ENCODE measurements at places on chromosomes 11 and 22.

DNA sequence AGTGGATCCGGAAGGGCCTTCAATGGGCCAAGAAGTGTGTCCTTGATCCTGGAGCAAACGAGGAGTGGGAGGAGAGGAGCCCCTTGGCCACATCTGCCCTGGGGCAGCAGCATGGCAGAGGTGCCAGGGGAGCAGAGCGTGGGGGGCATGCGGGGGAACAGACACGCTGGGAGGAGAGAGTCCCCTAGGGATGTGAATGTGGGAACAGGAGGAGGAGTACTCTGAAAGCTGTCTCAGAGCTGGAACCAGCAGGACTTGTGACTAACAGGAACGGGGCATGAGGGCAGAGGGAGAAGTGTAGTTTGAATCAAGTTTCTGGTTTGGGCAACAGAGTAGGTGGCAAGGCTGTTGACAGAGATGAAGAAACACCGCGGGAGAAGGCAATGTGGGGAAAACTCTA is 54.5 kb upstream of the SLC35C1 start:
- DNase-seq, result no peak

GRCh38 chr22:38316364-38317121 is 690 bp downstream of the CSNK1E start:
- DNase-seq, result peak; percentile 51

- no peak for DNase-seq
These were observed 2.4 kb downstream of the FUT4 start for GRCh38 chr11:94546162-94546470.

DNA sequence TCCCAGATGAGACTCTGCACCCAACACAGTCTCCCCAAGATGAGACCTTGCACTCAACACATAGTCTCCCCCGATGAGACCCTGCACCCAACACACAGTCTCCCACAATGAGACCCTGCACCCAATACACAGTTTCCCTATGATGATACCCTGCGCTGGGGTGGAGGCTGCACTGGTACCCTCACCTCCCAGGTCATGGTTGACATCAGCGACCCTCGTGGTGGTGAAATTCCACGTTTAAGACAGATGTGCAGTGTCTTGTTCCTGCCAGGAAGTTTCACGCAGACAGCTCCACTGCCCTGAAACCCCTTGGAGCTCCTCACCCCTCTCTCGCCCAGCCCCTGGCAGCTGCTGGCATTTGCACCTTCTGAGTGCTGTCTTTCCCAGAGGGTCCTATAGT is 9.5 kb downstream of the MUC5AC start:
- DNase-seq, result no peak

- no peak for DNase-seq
These were observed 103.4 kb upstream of the NECTIN1 start for GRCh38 chr11:119832202-119832935.

- DNase-seq, result peak; percentile 56
These were observed 31.9 kb downstream of the FLI1 start for GRCh38 chr11:128725630-128726319.

DNA sequence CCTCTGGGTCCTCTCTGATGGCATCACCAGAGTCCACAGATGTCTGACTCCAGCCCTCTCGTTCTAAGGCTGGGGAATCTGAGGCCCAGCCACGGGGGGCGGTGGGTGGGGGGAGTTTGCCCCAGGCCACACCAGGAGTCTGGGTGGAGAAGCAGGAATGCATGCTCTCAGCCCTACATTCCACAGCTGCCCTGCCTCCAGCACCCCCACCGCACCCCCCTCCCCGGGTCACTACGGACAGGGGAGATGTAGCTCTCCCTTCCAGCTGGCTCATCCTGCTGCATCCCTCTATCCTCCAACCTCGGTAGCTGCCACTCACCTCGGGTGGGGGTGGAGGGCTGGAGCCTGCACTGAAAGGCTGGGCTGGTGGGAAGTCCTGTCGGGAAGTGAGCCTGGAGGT is 2.3 kb upstream of the PVALB start:
- DNase-seq, result no peak

- DNase-seq, result no peak
These were observed 19.3 kb upstream of the YWHAH start for GRCh38 chr22:31925056-31925455.

- DNase-seq, result no peak
These were observed 57.4 kb upstream of the BID start for GRCh38 chr22:17831501-17832251.

DNA sequence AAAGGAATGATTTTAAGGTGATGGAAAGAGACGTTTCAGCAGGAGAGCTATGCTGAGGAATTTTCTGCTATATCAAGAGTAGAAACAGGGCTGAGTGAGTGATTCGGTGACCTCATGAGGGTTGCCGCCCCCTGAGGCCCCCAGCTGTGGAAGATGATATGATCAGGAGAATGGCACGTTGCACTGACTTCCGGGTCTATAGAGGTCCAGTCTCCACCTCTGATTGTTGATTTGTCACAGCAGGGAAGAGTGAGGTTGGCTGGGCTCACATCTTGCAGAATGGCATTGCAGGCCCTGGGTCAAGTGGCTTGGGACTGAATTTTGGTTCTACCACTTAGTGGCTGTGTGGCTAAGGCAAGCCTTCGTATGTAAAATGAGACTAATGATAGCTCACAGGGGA is 205.1 kb downstream of the SNX19 start:
- no peak for DNase-seq

- DNase-seq, result no peak
These were observed 39.3 kb downstream of the ALX4 start for GRCh38 chr11:44270403-44271273.

DNA sequence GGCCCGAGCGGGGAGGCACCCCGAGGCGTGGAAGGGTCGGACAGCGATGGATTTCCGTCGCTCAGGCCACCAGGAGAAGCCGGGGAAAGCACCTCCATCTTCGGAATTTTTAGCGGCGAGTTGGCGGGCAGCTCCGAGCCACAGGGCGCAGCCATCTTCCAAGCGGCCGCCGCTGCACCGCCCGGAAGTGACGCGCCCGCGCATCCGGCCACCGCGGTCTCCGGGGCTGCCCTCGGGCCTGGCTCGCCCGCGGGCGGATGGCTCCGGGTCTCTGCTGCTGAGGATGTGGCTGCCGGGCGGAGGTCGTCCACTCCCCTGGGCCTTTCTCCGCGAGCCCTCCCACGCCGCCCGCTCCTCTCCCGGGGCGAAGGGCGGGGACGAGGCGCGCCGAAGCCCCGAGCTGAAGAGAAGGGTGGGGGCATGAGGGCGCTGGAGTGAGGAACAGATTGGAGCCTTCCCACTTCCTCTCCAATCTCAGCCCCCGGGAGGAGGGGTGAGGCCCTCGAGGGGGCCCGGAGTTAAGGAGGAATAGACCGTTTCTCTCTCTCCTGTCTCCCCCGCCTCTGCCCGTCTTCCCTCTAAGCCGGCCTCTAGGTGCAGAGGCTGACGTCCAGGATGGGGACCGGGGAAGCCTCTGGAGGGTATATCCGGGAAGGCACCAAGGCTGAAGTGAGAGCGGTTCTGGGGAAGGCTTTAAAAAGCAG is at the start of gene MSANTD2:
Gene MSANTD2 (minus strand): TSS at position 181 of the 704 bp plus-strand sequence. CDS start 26 bp downstream, at position 155.
- DNase-seq, result peak; percentile 67

GRCh38 chr22:42673898-42674401 is 24.8 kb upstream of the CYB5R3 start:
- no peak for DNase-seq

DNA sequence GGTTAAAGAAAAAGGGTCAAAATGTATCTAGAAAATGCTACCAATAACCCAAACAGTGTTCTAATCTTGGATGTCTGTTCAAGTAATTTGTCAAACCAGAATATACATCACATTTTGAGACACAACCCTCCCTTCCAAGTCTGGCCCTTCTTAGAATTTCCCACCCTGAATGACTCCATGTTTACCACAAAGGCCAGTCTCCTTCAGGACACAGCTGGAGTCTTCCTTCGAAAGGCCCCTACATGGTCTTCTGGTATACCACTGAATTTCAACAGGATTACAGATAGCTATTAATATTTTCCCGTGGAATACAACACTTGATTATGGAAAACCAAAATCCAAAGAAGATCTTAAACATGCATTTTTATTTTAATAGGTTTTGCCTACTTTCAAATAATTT is 10.2 kb downstream of the CCDC34 start:
- no peak for DNase-seq

DNA sequence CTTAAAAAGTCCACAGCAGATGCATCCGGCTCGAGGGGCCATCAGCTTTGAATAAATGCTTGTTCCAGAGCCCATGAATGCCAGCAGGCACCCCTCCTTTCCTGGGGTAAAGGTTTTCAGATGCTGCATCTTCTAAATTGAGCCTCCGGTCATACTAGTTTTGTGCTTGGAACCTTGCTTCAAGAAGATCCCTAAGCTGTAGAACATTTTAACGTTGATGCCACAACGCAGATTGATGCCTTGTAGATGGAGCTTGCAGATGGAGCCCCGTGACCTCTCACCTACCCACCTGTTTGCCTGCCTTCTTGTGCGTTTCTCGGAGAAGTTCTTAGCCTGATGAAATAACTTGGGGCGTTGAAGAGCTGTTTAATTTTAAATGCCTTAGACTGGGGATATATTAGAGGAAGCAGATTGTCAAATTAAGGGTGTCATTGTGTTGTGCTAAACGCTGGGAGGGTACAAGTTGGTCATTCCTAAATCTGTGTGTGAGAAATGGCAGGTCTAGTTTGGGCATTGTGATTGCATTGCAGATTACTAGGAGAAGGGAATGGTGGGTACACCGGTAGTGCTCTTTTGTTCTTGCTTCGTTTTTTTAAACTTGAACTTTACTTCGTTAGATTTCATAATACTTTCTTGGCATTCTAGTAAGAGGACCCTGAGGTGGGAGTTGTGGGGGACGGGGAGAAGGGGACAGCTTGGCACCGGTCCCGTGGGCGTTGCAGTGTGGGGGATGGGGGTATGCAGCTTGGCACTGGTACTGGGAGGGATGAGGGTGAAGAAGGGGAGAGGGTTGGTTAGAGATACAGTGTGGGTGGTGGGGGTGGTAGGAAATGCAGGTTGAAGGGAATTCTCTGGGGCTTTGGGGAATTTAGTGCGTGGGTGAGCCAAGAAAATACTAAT is 1.9 kb downstream of the NEAT1 start:
- peak; percentile 45 for DNase-seq

DNA sequence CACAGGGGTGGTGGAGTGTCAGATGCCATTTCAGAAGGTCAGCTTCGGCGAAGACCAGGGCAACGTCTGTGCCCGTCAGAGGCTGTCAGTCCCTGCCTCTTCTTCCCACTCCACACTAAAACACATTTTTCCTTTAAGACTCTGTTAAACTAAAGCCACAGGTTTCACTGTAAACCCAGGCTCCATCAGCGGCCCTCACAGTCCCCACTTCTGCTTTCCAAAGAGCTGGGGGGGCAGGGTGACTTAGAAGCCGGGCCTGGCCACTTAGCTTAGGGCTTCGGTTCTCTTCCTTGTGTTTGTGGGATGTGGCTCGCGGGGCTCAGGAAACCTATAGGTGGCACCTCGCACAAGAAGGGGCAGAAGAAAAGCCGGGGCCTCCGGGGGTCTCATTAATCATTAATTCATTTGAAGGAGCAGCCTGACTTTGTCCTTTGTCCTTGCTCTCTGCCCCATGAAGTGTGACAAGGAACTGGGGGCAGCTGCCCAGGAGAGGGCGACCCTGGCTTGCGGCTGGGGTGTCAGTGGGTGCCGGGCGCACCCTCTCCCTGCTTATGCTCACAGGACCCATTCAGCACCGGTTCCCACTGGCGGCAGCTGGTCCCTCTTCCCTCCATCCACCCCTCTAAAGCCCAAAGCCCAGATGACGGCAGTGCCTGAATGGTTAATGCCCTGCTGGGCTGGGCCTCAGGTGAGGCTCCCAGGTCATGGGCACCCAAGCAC is 4.1 kb downstream of the SLC25A45 start:
- no peak for DNase-seq

DNA sequence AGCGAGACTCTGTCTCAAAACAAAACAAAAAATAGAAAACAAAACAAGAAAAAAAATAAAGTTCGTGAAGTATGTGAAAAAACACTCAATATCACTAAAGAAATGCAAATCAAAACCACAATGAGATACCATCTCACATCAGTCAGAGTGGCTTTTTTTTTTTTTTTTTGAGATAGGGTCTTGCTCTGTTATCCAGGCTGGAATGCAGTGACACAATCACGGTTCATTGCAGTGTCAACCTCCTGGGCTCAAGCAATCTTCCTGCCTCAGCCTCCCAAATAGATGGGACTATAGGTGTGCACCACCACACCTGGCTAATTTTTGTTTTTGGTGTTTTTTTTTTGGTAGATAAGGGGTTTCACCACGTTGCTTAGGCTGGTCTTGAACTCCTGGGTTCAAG is 37.5 kb downstream of the ATG16L2 start:
- no peak for DNase-seq

DNA sequence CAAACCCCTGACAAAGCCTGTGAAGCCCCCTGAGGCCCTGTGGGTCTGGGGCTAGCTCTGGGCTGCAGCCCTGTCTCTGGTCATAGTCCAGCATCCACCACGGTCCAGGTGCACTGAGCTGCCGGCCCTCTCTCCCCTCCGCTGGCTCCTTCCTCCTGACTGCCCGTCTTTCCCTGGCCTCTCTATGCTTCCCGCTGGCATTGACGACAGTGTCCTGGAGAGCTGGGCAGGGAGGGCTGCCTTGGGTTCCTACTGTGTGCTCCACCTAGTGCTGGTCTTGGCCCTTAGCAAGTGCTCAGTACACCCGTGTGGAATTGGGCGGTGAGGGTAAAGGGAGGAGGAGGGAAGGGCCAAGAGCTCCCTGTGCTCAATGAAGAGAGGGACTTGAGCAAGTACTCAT is 868 bp upstream of the MYEOV start:
- no peak for DNase-seq
